Stimulated activated CD8-positive, alpha-beta memory T cell treated with anti-CD3 and anti-CD28 coated beads, Interleukin-4, amount 100 ng/mL, for 24 hours (primary cell): ENCODE measurements at places on chromosomes 2 and 18.

- DNase-seq = no peak
These were observed 126.6 kb downstream of the UBE2E3 start for GRCh38 chr2:181106789-181107627.

- DNase-seq = no peak
These were observed 1.2 kb downstream of the BMPR2 start for GRCh38 chr2:202377207-202377761.

DNA sequence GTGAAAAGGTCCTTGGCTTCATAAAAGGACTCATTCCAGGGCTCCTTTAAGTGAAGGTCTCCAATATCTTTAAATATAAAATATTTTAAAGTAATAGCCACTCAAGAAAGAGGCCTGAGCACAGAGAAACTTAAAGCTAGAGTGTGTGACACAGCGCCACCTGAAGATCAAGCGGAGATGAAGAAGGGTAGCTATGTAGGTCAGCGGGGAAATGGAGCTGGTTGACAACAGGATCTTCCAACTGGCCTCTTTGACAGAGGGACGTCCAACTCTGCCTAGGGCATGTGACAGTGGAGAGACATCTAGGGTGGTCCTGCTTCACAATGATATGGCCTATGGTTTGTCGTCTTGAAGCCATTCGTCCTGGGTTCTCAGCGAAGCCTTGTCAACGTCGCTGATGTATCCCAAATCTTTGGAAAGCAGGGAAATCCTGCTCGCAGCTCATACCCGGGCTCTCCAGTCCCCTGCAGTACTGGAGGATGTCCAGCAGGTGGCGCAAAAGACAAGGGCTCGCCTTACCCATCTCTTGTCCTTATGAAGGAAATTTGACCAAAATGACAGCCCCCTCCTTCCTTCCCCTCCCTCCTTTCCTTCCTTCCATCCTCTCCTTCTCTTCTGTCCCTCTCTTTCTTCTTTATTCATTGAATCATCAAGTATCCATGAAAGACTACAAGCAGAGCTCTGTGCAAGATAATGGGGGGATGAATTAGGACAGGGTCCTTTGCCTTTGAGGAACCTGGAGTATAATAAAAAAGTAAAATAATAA lies 59.6 kb downstream of the LONRF2 start:
- DNase-seq = peak; percentile 30

DNA sequence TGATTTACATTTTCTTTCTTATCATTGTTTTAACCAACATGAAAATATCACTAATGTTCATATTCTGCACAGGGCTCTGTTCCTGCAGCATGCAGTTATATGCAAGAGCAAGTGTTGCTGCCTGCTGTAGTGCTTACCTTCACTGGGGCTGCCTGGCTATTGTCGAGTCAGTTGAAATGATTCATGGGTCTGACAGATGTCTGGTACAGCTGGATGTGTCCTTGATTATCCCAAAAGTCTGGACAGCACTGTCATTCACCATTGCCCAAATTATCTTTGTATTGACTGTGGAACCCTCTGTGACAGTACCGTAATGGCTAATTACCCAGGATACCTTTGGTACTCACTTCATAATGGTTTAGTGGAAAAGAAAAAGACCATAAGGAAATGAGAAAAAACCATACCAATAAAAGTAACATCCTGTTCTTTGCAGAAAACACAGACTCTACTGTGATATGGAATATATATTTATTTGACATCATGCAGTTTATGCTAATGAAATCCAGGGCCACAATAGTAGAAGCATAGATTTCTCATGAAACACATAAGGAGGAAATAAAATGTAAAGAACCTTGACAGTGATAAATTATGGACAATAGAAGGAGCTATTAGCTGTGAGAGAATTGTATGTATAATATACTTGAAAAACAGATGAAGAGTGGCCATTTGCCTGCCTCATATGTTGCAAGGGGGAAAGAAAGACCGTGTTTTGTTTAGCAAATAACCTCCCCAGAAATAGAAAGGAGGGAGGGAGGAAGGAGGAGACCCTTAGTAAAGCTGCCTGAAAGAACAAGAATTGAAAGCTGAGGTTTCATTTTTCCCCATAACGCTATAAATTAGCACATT lies 249.8 kb upstream of the ATP5MC3 start:
- no peak for DNase-seq

DNA sequence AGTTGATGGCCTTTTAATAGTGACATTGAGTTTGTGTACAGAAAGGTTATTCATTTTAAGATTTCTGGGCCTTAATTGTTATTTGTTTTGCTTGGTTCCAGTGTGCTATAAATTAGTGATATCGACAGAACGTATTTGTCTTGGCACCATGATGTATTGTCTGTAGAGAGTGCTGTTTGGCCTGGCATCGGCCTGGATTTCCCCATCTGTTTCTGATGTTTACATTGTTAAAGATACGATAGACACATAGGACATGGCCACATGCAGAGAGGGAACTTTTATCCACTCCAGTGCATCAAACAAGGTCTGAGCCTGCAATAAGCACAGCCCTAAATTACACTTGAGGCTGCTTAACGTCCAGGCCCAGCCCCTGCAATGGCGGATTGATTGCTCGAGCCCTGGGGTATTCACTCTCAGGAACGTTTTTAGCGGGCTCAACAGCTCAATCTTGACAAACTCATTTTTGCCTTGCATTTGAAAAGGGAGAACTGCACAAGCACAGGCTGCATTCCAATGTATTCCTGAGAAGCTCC lies 144.7 kb downstream of the SLC4A3 start:
- DNase-seq = no peak

DNA sequence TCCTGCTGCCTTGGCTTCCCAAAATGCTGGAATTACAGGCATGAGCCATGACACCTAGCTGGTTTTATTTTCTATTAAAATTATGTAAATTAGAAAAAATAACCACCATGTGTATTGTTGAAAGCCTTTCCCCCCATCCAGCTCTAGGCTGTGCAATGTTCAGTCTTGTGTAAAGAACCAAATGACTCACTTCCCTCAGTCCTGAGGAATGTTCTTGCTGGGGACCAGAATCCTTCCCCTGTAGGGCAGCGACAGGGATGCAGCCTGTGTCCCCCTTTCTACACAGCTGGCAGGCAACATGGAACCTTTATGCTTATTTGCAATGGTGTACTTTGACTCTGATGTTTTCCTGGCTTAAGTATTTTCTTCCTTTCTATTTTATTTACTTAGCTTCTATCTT lies 29.4 kb downstream of the AOX1 start:
- DNase-seq = no peak

DNA sequence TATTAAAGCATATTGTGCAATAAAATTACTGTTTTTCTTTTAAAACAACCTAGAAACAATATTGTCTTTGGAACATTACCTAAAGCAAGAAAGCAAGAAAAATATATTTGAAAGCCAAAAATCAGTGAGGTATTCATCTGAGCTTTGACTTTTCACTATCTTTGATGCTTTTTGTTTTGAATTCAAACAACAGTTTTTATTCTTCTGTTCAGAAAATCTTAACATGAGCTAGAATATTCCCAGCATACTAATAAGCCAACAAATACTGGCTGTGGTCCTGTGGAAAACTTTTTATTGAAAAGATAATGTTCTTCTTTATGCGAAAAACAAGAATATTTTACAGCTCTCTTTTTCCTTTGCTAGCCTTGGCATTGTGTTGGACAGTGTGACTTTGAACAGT lies 19.8 kb downstream of the FAM171B start:
- DNase-seq = no peak

DNA sequence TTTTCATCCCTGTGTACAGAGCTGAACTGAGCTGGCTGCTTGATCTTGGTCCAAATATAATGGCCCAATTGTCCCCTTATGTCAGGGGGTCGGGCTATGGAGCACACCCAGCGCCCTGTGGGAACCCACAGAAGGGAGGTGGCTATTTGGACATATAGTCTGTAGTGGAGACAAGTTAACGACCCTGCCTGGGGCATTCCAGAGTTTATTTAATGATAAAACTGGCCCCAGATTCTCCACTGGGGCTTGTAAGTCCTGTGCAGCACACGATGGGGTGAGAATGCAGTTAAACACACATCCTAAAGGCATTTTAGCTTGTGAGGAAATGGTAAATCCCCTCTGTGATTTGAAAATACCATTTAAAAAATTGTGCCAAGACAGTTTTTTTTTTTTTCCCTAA lies 72.9 kb downstream of the QPCT start:
- DNase-seq = no peak

- DNase-seq = no peak
These were observed 1116.4 kb downstream of the SOCS6 start for GRCh38 chr18:71405169-71405809.

DNA sequence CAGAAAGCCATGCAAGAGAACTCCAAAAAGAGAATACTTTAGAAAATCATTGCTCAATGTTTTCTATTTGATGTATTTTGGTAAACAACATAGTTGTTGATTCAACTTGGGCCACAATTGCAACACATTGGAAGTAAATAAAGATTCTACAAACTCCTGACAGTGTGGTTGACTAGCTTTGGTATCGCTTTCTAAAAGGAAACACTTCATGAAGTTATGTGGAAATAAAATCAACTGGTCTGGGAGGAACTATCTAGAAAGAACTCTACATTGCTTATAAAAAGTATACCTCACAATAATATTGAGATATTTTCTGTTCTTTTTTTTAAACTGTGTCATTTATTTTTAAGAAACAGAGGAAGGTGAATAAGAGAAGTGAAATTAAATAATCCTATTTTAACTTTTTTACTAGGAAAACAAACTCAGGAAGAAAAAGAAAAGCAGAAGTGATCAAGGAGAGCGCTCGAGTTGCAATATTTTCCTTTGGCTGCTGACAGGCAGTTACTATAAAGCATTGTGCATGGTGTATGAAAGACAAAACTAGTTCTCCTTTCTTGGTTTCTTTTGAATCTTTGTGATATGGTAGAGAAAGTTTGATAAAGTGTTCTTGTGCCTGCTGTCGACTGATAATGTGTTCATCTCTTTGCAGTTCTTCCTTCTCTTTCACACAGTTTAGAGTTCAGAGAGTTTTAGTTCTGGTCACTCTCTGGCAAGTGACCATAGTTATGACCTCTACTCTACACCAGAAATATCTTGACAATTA lies 3.0 kb downstream of the DHRS9 start:
- DNase-seq = no peak

DNA sequence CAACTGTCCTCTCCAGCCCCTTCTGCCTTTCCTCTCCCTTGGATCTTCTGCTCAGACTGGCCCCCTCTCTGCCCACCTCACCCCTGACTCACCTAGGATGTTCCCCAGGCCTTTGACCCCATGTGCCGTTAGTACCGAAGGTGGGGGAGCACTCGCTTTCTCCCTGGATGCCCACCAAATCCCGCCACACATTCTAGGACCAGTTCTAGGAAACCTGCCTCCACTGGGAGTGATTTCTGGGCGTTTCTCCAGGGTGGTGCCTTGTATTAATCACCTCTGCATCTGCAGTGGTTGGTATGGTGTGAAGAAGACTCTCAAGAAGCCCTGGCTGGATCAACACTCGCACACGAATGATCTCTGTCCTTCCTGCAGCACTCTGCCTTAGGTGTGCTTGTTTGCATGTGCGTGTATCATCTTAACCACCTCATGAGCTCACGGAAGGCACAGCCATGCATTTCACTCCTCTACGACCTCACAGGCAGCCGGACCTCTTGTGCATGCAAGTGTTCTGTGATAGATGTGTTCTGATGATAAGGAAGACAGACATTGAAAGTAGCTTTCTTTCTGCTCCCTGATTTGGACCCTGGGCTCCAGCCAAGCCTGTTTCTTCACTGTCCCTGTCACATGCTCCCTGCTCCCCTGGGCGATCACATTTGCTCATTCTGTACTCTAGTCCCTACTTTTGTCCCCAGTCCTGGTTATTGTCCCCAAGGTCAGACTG lies 69.4 kb downstream of the LIPG start:
- DNase-seq = no peak

DNA sequence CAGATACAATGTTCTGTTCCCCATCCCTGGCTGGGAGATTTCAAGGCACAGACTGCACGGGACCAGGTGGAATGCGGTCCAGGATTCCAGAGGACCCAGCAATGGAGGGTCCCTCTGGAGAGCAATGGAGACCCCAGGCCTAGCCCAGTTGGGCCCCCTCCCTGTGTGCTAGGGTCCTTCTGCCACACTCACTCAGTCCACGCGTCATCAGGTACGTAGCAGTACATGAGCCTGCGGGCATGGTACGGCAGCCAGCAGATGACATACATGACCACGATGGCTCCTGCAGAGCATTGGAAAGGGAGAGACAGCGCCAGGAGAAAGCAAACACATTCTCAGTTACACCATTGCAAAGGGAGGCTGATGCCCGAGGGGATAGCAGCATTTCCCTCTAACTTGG lies 10.1 kb downstream of the NTSR2 start:
- no peak for DNase-seq

GRCh38 chr2:190996947-190997346 lies 17.0 kb downstream of the STAT1 start:
- DNase-seq = no peak

GRCh38 chr2:220756653-220757052 lies 815.5 kb downstream of the EPHA4 start:
- DNase-seq = no peak

- DNase-seq = no peak
These were observed 139.5 kb downstream of the LRRC30 start for GRCh38 chr18:7370375-7370774.

DNA sequence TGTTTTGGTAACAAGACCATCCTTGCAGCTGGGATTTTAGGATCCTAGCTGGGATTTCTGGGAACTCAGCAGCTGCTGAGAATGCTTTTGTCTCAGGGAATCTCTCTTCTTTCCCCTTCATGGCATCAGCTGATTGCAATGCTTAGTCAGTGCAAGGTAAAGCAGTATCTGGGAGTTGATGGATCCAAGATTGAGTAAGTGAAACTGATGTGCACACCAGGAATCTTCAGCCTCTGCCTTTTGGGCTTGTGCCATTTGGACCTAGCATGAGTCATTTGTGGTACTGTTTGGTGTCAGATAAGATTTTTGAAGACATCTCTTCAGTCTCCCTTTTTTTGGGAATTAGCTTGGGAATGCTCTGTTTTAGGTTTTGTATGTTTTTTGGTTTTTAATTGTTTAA lies 363.3 kb upstream of the TFPI start:
- no peak for DNase-seq

DNA sequence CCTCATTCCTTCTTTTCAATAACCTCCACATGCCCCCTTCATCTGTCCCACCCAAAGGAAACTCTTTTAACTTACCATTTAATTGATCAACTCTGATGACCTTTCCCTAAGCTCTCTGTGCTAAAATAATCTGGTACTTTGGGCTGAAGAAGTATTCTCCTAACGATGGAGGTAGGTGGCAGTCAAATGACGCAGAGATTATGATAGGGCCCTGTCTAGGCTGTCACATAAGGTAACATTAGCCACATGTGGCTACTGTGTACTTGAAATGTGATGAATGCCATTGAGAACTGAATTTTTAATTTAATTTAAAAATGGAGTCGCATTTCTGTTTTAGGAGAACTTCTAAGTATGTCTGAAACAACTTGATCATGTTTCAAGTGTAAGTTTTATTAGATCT lies 140.5 kb upstream of the TNP1 start:
- no peak for DNase-seq
